ENCODE measurements at places on chromosomes 7 and 10.

DNA sequence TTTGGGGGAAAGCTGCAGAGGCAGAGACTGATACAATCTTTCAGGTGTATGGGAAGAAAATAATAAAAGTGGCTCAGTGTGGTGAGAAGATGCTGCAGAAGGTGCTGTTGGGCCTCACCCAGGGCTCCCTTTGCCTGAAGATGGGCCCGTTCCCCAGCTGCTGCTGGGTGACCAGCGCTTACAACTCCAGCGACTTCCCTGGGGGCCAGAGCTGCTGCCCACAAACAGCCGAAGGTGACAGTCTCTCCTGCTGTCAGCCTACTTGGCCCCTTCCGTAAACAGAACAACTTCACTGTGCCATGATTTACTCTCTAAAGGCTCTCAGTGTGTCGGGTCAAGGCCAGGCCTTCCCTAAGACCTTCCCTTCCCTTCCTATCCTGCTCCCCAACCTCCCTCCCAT is 93.6 kb upstream of the PCBD1 start:
- peaks cover 33% of the 10 kb centered on the region for H3K4me1 ChIP-seq
- H3K27ac ChIP-seq = no peak overlapping the region
- H3K36me3 ChIP-seq = no peaks in the 10 kb centered on the region

GRCh38 chr7:5625938-5626337 is 155.5 kb downstream of the RNF216 start:
- H3K36me3 ChIP-seq = peaks cover 35% of the 10 kb centered on the region
- H3K4me1 ChIP-seq = peaks cover 54% of the 10 kb centered on the region
- H3K27me3 ChIP-seq = peaks cover 3% of the 10 kb centered on the region
- no peak for DNase-seq
- peak overlapping the region; percentile 71 for H3K27ac ChIP-seq

GRCh38 chr7:35420656-35421055 is 166.8 kb upstream of the TBX20 start:
- H3K27me3 ChIP-seq = peaks cover 10% of the 10 kb centered on the region
- DNase-seq = no peak
- H3K4me3 ChIP-seq = no peak overlapping the region
- no peak overlapping the region for H3K27ac ChIP-seq
- peaks cover 7% of the 10 kb centered on the region for H3K4me1 ChIP-seq

GRCh38 chr7:111212857-111213523 is 122.1 kb downstream of the LRRN3 start:
- no peaks in the 10 kb centered on the region for H3K4me1 ChIP-seq
- DNase-seq = no peak
- peaks cover 10% of the 10 kb centered on the region for H3K36me3 ChIP-seq
- no peak overlapping the region for H3K27ac ChIP-seq
- no peaks in the 10 kb centered on the region for H3K27me3 ChIP-seq
- H3K4me3 ChIP-seq = no peak overlapping the region

DNA sequence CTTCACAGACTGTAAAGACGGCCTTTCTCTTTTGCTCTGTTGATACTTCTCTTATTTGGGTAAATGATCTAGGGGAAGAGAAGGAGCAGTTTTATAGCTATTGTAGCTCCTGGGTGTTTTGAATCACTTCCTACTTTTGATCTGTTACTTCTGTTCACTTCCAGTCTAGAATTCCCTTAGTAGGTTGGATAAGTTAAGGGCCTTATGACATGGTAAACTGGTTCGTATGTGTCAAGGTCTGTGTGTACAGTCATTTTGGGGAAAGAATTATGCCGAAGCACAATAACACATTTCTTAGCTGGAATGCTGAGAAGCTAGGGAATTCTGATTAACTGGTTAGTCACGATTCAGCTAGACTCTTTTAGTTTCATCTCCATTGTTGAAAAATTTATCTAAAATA is 8.1 kb downstream of the DENND10 start:
- no peak for DNase-seq
- no peaks in the 10 kb centered on the region for H3K4me1 ChIP-seq
- H3K27ac ChIP-seq = no peak overlapping the region
- H3K36me3 ChIP-seq = peaks cover 74% of the 10 kb centered on the region
- H3K27me3 ChIP-seq = no peaks in the 10 kb centered on the region
- no peak overlapping the region for H3K4me3 ChIP-seq

GRCh38 chr10:63666836-63667383 is 145.7 kb downstream of the REEP3 start:
- no peak overlapping the region for H3K27ac ChIP-seq
- H3K4me1 ChIP-seq = peaks cover 34% of the 10 kb centered on the region
- peaks cover 4% of the 10 kb centered on the region for H3K27me3 ChIP-seq
- H3K4me3 ChIP-seq = no peak overlapping the region
- DNase-seq = no peak

- DNase-seq = no peak
- peaks cover 69% of the 10 kb centered on the region for H3K27me3 ChIP-seq
- peaks cover 70% of the 10 kb centered on the region for H3K36me3 ChIP-seq
- peaks cover 26% of the 10 kb centered on the region for H3K4me1 ChIP-seq
- H3K27ac ChIP-seq = no peak overlapping the region
- no peak overlapping the region for H3K4me3 ChIP-seq
Measured at GRCh38 chr7:151137076-151137675, 30.3 kb downstream of the GBX1 start.

GRCh38 chr10:118966076-118966849 is 63.3 kb upstream of the NANOS1 start:
- H3K36me3 ChIP-seq = no peaks in the 10 kb centered on the region
- H3K27ac ChIP-seq = peak overlapping the region; percentile 34
- H3K27me3 ChIP-seq = no peaks in the 10 kb centered on the region
- peaks cover 60% of the 10 kb centered on the region for H3K4me1 ChIP-seq
- peak overlapping the region; percentile 3 for H3K4me3 ChIP-seq

GRCh38 chr7:66961096-66961495 is 34.3 kb downstream of the SBDS start:
- H3K4me1 ChIP-seq = no peaks in the 10 kb centered on the region
- no peak overlapping the region for H3K4me3 ChIP-seq
- H3K27me3 ChIP-seq = no peaks in the 10 kb centered on the region
- no peak for DNase-seq
- H3K36me3 ChIP-seq = peaks cover 34% of the 10 kb centered on the region

DNA sequence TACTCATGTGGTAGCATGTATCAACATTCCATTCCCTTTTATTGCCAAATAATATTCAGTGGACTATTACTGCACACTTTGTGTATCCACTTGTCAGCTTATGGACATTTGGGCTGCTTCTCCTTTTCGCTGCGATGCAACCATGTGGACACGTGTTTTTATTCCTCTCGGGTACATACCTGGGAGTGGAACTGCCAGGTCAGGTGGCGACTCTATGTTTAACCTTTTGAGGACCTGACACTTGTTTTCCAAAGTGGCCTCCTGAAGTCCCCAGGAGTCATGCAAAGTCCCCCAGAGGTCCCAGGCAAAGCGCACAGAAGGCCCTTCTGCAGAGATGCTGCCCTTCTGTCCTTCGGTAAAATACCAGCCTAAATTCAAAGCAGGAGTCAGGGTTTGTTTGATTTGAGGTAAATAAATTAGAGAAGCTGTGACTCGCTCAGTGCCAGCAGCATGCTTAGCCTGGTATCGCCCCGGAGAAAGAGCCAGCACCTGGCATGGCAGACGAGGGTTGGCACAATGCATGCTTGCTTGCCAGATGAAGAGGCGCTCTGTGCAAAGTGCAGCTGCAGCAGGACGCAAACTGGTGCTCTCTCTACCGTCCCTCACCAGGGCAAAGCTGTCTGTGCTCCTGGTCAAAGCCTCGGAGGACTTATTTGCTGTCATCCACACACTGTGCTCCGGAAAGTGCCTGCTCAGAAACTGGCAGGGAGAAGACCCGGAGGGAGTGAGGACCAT is 37.8 kb downstream of the HIPK2 start:
- H3K27ac ChIP-seq = no peak overlapping the region
- no peak for DNase-seq
- no peak overlapping the region for H3K4me3 ChIP-seq

DNA sequence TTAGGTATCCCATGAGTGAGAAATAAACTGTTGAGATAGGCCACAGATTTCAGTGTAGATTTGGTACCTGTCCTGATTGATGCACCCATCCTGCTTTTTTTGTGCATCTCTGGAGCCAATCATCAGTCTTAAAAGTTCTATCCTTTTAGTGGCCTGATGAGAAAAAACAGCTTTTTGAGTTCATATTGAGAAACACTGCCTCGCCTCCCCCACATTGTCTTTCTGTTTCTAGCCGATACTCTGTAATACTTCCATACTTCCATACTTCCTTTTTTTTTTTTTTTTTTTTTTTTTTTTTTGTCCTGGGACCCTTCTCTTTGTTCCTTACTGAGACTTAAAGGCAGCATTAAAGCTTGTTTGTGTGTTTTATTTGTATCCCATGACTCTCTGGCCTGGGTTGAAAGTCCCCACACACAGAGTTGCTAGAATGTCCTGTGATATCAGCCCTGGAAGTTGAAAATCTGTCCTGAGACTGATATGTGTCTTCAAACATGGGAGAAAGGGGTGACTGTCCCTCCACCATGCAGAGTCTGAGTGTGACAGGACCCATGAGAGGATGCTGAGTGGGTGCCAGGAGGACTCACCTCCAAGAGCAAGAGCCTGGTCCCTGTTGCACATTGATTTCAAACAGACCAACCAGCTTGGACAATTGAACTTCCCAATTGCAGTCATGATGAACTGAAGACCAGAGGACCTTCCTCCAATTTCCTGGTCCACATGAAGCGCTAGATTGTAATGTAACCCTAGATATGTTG is 5.7 kb downstream of the ZNF22 start:
- no peak overlapping the region for H3K4me3 ChIP-seq
- H3K4me1 ChIP-seq = peaks cover 12% of the 10 kb centered on the region
- peaks cover 4% of the 10 kb centered on the region for H3K27me3 ChIP-seq
- peaks cover 52% of the 10 kb centered on the region for H3K36me3 ChIP-seq
- DNase-seq = no peak

GRCh38 chr10:11178606-11179515 is 161.2 kb downstream of the CELF2 start:
- no peaks in the 10 kb centered on the region for H3K36me3 ChIP-seq
- peaks cover 21% of the 10 kb centered on the region for H3K4me1 ChIP-seq
- H3K27ac ChIP-seq = no peak overlapping the region
- DNase-seq = no peak

DNA sequence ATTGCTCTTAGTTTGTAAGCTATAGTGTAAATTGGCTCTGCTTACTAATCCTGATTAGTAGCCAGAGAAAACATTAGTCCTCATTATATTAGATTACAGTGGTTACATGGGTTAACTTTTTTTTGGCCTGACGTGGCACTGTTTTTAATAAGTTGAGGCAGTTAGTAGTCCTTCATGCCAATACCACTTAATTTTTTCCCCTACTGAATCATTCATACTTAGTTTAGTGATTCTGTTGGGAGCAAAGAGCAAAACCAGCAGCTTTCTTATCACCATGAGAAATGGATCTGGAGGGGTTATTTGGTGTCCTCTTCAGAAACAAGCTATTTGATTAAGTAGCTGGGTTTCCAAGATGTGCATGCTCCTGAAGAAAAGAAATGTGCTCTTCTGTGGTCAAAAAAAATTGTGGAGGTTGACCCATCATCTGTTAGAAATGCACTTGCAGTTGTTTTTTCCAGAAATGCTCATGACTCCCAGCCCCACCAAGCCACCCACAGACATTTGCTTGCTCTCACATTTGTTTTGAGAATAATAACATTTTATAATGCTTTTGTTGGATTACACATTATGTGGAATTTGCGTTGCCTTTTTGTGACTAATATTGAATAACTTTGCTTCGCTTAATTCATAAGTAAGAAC is 258.5 kb downstream of the HDAC9 start:
- no peak overlapping the region for H3K4me3 ChIP-seq
- DNase-seq = no peak
- H3K27me3 ChIP-seq = no peaks in the 10 kb centered on the region
- peaks cover 3% of the 10 kb centered on the region for H3K4me1 ChIP-seq

- H3K36me3 ChIP-seq = no peaks in the 10 kb centered on the region
- peak overlapping the region; percentile 90 for H3K4me3 ChIP-seq
- H3K27ac ChIP-seq = peak overlapping the region; percentile 95
- peaks cover 64% of the 10 kb centered on the region for H3K27me3 ChIP-seq
- DNase-seq = no peak
Measured at GRCh38 chr10:100731407-100732240, 13.8 kb upstream of the PAX2 start.

DNA sequence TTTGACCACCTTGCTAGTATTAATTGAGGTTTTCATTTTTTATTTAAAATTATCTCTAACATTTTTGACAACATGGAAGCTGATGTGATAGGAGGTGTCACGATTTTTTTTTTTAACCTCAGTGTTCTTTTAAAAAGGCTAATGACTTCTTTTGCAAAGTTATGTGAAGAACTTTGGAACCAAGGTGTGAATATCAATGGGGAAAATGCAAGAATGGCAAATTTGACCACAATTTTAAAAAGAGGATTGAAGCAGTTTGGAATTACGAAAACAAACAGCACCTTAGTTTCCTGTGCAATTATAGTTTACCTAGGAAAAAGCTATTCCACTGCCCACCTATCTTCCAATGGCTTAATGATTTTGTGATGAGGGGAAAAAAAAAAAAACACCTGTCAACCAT is 232.4 kb downstream of the VTI1A start:
- H3K36me3 ChIP-seq = no peaks in the 10 kb centered on the region
- no peaks in the 10 kb centered on the region for H3K4me1 ChIP-seq
- H3K27me3 ChIP-seq = peaks cover 3% of the 10 kb centered on the region
- DNase-seq = no peak

- no peak overlapping the region for H3K4me3 ChIP-seq
- H3K36me3 ChIP-seq = peaks cover 2% of the 10 kb centered on the region
- peaks cover 2% of the 10 kb centered on the region for H3K4me1 ChIP-seq
- no peak overlapping the region for H3K27ac ChIP-seq
- DNase-seq = no peak
Measured at GRCh38 chr7:4054158-4054557, 627.9 kb upstream of the FOXK1 start.

- H3K36me3 ChIP-seq = no peaks in the 10 kb centered on the region
- H3K4me3 ChIP-seq = no peak overlapping the region
- peaks cover 5% of the 10 kb centered on the region for H3K4me1 ChIP-seq
- H3K27me3 ChIP-seq = peaks cover 9% of the 10 kb centered on the region
- no peak for DNase-seq
Measured at GRCh38 chr7:135756191-135756590, 7.6 kb upstream of the FAM180A start.

DNA sequence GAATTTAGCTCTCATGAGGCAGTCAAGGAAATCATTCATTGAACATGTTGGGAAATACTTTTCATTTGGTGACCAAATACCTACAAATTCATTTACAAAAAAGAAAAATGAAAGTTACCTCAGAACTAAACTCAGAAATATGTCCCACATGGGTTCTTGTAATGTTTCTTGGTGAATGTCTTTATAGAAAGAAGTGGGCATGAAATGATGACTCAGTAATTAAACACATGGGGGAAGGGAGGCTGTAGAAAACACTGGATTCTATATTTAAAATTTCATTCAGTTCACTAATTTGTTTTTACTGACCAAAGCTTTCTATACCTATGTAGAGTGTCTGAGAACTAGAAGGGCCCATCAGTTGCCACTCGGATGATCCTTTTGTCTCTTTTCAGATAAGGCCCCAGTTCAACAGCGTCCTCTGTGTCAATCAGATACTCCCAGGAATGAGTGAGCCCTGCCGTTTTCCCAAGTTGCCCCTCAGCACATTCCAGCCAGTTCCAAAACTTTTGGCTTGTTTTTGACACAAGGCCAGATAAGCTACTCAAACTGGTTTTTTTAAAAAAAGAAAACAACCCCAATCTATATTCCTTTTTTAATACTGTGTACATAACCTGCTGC is 49.3 kb upstream of the AGBL3 start:
- H3K4me3 ChIP-seq = no peak overlapping the region
- no peaks in the 10 kb centered on the region for H3K27me3 ChIP-seq
- peaks cover 17% of the 10 kb centered on the region for H3K4me1 ChIP-seq
- H3K27ac ChIP-seq = peak overlapping the region; percentile 34
- peaks cover 65% of the 10 kb centered on the region for H3K36me3 ChIP-seq
- no peak for DNase-seq

GRCh38 chr10:86217371-86218080 is 149.1 kb downstream of the GRID1 start:
- no peak overlapping the region for H3K27ac ChIP-seq
- no peak for DNase-seq
- H3K4me3 ChIP-seq = no peak overlapping the region

Data from nephron progenitor cell (in vitro differentiated cells).